ENCODE measurements at places on chromosomes 5 and 9.

DNA sequence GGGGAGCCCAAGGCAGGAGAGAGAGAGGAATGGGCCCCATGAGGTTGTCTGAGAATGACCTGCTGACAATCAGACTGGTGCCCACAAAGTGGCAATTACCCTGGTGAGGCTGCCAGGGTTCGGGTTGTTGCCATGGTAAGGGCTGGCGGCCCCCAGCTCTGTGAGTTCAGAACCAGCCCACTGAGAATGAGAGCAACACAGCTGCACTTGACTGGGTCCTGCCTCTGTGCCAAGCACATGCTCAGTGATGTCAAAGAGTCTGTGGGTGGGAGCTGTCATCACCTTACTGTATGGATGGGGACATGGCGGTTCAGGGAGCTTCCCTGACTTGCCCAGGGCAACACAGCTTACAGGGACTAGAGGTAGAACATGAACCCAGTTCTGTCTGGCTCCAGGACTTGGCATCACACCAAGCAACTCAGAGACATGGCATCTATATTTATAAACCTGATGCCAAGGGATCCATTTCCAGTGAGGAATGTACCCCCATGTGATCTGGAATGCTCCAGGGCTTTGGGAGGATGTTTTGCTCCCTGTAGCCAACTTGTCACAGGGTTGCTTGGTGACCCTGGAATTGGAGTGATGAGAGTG is 38.2 kb upstream of the TEX48 start:
- no peak for DNase-seq

- DNase-seq: no peak
Observed at GRCh38 chr9:19665146-19665863, 123.5 kb downstream of the SLC24A2 start.

GRCh38 chr9:136100700-136101614 is 5.9 kb upstream of the NACC2 start:
- DNase-seq: no peak

GRCh38 chr9:108473209-108474112 is 382.3 kb downstream of the ACTL7B start:
- DNase-seq: no peak

DNA sequence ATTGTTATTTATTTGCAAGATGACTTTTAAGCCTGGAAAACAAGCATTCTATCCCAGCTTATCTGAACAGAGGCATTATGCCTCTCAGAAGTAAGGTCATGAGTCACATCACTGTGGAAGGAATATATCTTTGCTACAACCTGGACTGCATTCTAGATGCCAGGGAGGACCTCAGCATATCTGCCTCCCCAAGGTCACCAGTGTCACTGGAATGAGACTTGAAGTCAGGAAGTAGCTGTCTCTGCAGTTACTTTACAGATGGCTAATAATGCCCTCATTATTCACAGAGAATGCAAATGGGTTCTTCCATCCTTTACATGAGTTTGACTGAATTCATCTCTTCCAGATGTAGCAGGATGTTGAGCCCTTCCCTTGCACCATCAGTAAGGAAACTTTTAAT is 4.4 kb upstream of the FAM13B start:
- DNase-seq: no peak

DNA sequence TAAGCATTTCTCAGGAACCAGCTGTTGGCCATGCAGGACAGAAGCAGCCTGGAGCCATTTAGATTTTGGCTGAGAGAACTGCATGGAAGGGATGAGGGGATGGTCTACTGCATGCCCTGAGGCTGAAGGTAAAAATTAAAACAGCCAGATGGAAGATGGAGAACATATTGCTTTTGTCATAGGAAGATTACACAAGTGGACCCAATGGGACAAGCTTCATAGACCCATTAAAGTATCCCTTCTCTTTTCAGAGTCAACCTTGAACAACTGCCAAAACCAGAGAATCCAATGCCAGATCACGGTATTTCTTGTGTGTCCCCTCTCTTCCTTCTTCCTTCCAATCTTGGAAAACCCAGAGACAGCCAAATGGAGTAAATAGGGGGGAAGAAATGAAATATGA is 253.4 kb downstream of the NR2F1-AS1 start:
- no peak for DNase-seq

- no peak for DNase-seq
Observed at GRCh38 chr9:101132801-101133200, 104.3 kb downstream of the PLPPR1 start.

DNA sequence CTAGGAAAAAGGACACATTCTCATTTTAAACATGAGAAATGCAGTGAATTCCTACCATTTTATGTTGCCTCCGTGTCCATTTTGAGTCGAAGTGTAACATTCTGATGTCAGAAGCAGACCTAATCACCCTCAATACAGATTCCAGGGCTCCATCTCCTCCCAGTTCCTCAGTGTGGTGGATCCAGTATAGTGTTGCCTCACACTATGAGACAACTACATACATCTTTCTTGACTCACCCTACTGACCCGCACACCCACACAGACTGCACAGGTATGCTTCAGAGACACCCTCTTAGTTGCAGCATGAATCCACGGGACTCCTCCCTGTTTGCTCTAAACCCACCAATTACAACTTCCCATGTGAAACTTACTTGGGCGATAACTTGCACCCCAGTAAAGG is 564.9 kb downstream of the SEMA5A start:
- no peak for DNase-seq

DNA sequence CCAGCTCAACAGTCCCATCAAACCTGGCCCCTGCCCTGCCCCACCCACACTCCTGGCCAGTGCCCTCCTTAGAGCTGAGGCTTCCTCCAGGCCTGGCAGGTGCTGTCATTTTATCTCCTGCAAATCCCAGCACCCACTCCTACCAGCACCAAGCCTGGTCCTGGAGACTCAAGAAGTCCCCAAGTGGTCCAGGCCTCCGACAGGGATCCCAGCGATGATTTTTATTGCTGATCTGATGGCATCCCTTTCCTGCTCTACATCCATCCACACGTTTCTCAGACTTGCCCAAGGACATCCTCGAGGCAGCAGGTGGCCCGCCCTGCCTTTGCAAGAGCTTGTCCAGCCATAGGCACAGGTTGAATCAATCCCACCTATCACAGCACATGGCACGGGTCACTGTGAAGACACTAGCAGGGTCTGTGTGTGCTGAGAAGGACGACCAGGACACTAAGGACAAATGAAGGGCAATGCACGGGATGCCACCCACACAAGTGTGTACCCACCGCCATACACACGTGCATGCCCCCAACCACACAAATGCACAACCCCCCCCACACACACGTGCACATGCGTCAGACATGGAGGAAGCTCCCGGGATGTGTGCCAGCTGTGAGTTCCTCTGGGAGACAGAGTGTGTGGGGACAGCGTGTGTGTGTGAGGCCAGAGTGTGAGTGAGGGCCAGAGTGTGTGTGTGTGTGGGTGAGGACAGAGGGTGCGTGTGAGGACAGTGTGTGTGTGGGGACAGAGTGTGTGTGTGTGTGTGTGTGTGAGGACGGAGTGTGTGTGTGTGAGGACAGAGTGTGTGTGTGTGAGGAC is 62.4 kb upstream of the UBAC1 start:
- no peak for DNase-seq

DNA sequence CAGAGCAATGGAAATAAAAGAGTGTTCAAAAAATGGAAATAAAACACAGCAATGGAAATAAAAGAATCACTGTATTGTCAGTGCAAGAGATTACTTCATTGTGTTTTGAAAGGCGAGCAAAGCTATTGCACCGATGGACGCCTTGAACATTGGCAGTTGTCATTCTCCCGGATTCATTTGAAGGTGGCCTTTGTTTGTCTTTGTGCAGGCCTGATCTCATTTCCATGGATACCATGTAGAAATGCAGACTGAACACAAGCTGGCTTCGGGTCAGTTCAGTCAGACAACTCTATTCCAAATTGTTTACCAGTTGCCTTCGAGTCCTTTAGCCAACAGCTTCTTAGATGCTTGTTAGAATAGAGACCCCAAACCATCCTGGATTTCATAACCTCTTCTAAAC is 8.3 kb downstream of the ITGA2 start:
- no peak for DNase-seq

DNA sequence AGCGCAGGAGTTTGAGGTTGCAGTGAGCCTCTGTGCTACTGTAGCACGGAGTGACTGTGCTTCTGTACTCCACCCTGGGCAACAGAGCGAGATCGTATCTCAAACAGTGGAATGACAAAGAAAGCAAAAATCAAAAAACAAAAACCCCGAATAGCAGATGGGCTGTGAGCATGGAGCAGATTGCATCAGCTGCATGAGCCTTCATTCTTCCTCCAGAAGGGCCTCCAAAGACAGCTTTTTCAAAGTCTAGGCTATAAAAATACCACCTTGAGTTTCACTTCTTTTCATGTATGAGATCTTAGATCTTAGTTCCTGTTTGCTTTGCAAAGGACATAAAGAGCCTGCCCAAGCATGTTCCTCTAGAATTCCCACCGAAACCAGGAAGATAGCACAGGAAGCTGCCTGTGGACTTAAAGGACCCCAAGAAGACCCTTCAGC is 15.0 kb upstream of the HSPB3 start:
- DNase-seq: no peak

GRCh38 chr5:9545992-9546851 is at the start of gene SEMA5A:
TSS of gene SEMA5A (minus strand) at chr5:9546075. CDS start at chr5:9379946, 166,129 bp downstream.
- DNase-seq: peak; percentile 21

DNA sequence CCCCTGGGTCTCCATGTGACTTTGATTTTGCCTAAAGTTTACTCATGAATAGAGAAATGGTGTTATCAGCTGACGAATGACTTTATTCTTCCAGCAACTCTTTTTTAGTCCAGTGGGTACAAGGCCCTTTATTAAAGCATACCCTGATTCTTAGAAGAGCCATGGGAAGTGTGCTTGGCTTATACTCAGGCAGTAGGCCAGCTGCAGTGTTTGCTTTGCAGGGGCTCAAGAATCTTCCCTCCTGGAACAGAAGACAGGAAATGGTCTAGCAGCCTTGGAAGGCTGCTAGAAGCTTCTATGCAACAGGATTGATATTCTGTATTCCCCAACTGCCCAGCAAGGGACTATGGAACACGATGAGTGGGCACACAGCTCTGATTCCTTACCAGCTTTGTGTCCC is 73.4 kb upstream of the PLPP6 start:
- DNase-seq: no peak

DNA sequence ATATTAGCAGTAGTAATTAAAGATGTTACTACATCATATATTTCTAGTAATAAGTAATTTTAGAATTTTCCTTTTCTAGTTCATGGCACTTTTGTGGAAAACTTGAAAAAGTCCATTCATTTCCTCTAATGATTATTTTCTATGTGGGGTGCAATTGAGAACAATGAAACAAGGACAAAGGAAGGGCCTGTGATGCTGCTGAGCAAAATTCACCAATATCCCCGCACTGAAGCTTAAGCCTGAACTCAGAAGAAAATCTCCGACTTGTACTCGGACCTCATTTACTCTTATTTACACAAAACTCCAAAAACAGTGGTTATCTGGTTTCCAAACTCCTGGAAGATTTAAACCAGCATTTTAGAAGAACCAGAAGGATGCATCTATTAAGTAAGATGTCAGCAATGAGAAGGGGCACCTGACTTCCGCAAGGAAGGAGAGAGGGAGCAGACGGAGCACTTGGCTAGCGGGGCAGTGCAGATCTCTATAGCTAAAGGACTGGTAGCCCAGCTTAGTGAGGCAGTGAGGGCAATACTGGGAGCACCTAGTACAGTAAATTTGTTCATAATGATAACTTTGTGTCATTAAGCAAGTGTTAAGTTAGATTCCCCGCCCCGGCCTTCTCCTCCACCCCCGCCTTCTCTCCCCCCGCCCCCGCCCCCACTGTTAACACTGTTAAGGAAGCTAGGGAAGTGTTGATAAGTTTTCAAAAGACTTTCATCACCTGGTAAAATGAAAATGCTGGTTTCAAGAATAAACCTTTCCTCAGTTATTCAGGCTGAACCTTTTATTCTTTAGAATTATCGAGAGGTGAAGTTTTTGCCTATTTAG is 123.3 kb downstream of the ZSWIM6 start:
- DNase-seq: no peak

DNA sequence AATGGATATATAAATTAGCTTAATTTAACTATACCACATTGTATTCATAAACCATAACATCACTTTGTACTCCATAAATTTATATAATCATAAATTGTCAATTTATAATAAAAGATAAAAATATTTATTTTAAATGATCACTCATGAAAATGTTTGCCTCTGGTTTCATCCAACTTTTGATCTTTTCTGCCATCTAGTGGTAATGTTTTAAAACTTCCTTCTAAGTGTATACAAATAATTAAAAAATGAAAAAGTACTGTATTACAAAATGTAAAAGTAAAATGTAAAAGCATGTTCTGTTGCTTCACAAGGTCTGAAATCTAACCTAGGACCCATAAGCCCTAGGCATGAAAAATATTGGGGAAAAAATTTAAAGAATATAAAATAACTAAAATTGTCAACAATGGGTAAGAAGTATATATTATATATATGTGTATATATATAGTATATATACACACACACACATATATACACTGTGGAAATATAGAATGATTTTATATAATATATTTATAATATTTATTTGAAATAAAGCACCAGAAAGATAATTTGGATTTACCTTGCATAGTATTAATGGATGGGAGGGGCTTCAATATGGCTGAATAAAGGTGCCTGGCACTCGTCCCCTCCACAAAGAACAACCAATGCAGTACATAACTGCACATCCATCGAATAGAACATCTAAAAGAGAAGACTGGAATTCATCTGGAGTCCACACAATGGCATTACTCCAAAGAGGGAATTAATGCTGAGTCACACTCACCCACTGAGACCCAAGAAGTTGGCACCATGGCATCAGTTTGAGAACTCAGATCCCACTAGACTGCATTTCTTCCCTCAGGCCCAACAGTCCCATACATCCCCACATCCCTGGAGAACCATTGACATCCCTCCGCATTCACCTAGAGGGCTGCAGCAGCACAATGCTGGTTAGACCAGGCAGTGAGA is 32.5 kb downstream of the ANXA1 start:
- no peak for DNase-seq

GRCh38 chr5:64786372-64786771 is 17.6 kb downstream of the CWC27 start:
- DNase-seq: no peak

DNA sequence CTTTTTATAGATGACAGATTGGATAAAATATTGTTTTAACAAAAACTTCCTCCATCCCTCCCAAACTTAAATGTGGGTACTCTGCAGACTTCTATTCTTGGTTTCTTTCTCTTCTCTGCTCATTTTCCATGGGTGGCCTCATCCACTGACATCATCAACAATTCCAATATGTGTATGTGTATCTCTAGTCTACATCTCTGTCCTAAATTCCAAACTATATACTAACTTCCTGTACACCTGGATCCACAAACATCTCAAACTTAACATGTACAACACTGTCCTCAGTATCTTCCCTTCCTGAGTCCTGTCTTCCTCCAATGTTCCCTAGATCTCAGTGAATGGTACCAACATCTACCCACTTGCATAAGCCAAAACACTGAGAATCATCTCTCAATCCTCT is 28.5 kb upstream of the CDK5RAP2 start:
- DNase-seq: no peak

- DNase-seq: no peak
Observed at GRCh38 chr5:11415751-11416150, 488.5 kb downstream of the CTNND2 start.
